ENCODE measurements at places on chromosomes 4 and X. TPM values are rescaled to one million over a fixed set of nuclear protein-coding genes. Genes with fewer than 3 reads are reported as not detected.

Gene NEXMIF
- 3.2 TPM for total RNA-seq

GRCh38 chr4:101020956-101021355 lies 326.4 kb downstream of the PPP3CA start:
- DNase-seq = no peak

DNA sequence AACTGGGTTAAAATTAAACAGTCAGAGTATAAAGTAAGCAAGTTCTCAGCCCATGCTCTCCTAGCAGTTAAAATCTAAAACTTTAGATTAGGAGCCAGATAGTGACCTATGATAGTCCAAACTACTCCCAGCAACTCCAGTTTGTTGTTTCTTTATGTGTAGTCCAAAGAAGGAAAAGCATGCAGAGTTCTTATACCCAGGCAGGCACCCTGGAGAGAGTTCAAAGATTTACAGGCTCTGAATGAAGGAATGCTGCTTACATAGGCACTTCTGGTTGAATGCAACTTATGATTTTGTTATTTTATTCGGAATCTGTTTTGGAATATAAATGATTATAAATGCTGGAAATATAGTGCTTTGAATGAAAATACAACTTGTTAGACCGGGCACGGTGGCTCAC lies 67.2 kb downstream of the GPAT3 start:
- no peak for DNase-seq

GRCh38 chr4:106172861-106173260 lies 143.1 kb downstream of the TBCK start:
- DNase-seq = no peak

DNA sequence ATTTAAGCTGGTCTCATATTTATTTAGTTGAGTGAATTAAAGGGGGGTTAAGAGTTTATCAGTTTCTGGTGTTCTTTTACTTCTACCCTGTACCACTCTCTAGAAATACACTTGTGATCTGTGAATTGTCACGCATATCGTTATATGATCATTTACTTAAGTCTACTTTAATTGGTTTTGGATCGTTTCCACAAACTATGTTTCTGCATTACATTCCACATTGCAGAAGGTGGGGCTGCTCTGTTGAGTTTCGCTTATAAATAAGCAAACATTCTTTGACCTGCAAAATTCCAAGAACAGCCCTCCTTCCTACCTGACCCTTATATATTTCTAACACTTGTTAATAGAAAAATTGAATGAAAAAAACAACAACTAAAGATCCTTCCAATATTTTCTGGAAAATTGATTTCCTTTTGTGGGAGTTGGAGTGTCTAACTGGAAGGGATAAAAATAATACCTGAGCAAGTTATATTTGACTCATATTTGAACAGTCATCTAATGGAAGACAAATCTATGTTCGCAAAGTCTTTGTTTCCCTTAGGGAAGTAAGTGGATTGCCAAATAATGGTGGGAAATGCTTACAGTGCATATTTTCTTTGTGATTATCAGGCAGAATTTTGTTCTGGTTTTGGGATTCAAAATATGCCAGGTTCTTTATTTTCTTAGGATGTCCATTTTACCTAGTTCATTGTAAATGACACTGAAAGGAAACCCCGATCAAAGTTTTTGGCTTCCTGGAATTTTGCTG lies 152.7 kb downstream of the RELL1 start:
- no peak for DNase-seq

- DNase-seq = no peak
These were observed 339.7 kb upstream of the NWD2 start for GRCh38 chr4:36904823-36905222.
